Thymus (tissue), 14 donors: ENCODE measurements at places on chromosomes 3 and 15. TPM values are rescaled to one million over a fixed set of nuclear protein-coding genes. Genes with fewer than 3 reads are reported as not detected.

The CELF6 gene
- 0.99 TPM for total RNA-seq

The FAM107A gene
- total RNA-seq: 7.9 TPM

The SENP2 gene
- total RNA-seq: 29.1 TPM

The TMEM40 gene
- total RNA-seq: 0.76 TPM

The RNF123 gene
- total RNA-seq: 12.3 TPM

The SLC4A7 gene
- 24.8 TPM for total RNA-seq

The CIDEC gene
- total RNA-seq: 0.14 TPM

The FGD5 gene
- 2.0 TPM for total RNA-seq

The TLR9 gene
- 0.66 TPM for total RNA-seq

The TFG gene
- total RNA-seq: 23.6 TPM

The PLA2G4D gene
- 0.28 TPM for total RNA-seq

The IQCF6 gene
- total RNA-seq: not detected

The PSTPIP1 gene
- total RNA-seq: 16.0 TPM

The EHHADH gene
- total RNA-seq: 3.3 TPM

The CHRNB4 gene
- 0.47 TPM for total RNA-seq

The CATSPER2 gene
- 0.80 TPM for total RNA-seq

The GATA2 gene
- 0.57 TPM for total RNA-seq
